ENCODE measurements at places on chromosomes 2 and 18.
A peak's percentile ranks its signal among the peaks of the same experiment; 100 is the strongest.

DNA sequence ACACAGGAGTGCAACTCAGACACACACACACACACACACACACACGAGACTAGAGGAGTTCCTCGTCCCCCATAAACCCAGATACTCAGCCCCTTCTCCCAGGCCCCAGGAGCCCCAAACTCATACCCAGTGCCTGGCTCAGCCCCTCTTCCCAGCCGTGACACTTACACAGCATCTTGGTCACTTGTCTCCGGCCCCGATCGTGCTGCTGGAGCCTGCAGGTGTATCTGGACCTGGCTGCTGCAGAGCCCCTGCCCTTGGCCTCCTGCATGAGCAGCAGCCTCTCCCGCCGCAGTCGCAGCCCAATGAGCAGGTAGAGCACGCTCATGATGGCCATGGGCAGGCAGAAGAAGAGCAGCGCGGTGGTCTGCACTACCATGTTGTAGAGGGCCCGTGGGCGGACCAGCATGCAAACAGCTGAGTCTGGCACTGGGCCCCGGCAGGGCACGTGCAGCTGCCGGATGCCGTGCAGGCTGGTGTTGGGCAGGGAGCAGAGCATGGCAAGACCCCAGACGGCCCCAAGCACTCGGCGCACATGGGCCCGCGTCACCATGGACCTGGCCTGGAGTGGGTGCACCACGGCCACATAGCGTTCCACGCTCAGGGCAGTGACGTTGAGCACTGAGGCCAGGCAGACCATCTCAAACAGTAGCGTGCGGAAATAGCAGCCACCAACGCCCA, 2.1 kb downstream of the NMUR1 start:
- no peak for DNase-seq

DNA sequence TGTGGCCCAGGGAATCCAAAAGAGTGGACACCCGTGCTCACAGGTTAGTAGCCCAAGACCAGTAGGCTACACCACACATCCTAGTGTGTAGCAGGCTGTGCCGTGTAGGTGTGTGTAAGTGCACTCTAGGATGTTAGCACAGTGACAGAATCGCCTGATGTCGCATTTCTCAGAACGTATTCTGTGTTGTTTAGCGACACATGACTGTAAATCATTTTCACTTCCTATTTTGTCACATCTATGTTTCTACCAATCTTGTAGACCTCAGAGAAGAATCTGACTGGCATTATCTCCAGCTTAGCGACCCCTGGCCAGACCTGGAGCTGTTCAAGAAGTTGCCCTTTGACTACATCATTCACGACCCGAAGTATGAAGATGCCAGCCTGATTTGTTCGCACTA, 45.1 kb downstream of the NTSR2 start:
- no peak for DNase-seq

DNA sequence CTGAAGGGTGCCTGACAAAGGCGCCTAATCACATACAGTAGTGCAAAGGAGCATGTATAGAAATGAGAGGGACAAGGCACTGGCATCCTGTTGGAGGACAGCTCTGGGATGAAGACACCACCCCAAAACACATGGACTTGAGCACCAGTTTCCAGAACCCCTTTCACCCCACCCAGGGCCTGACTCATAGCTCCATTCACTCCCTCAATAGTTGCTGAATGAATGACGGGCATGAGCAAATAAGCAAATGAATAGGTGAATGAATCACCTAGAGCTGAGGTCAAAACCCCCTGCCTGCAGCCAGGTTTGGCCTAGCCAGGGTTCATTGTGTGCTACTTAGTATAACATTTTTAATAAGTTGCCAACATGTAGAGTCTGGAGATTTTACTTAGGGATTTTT, 66.3 kb downstream of the NRP2 start:
- no peak for DNase-seq

- no peak for DNase-seq
Observed at GRCh38 chr2:201574766-201575165, 68.5 kb downstream of the TMEM237 start.

DNA sequence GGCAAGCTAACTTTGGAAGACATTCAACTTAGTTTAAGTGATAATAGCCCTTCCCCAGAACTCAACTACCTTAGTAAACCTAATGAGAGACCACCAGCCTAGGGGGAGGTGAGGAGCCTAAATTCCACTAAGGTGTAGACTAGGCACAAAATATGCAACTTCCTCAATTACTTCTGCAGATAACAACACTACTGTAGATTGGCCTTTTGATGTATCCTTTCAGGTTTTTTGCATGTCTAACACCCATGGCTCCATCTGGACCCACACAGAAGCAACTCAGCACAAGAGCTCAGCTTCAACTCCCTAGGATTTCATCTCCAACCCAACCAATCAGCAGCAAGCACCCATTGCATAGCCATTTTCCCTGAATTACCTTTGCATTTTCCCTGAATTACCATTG, 353.3 kb downstream of the AKAIN1 start:
- DNase-seq: no peak

DNA sequence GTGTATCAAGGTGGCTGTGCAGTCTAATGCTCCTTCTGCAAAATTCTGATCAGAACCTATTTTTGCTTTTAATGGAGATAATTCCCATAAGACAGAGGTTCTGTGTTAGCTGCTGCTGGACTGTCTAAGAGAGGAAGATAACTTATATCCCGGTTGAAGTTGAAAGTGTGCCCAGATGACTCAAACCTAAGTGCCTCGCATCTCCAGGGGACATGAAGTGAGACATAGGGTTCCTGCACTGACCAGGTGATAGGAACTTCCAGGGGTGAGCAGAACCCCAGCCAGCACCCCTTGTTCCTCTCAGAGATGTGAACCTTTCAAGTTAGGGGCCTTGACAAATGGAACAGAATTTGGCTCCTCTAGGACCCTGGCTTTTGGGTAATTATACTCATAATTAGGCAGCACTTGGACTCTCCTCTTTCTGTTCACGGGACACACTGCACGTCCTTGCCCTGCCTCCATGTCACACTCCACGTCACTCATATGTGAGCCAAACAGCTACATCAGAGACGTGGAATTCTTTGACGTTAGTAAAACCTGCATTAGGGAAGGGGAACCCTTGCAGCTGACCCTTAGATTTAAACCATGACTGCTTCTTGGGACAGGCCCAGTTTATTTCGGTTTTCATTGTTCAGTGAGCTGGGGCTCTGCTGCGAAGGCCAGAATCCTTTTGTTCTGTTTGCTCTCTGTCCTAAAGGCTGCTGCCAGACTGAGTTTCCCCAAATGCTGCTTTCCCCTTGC, 104.5 kb upstream of the ALPP start:
- DNase-seq: no peak

DNA sequence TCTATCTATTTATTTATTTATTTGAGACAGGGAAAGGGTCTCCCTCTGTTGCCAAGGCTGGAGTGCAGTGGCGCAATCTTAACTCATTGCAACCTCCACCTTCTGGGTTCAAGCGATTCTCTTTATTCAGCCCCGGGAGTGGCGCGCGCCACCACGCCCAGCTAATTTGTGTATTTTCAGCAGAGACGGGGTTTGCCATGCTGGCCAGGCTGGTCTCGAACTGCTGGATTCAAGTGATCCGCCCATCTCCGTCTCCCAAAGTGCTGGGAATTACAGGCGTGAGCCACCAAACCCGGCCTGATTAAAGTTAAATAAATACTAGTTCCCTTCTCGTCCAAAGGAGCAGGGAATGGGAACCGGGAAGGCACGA, 4.2 kb upstream of the CTDSP1 start:
- DNase-seq: no peak

GRCh38 chr2:197209742-197210408, 100.7 kb downstream of the ANKRD44 start:
- peak; percentile 77 for DNase-seq

- DNase-seq: no peak
Observed at GRCh38 chr2:198016243-198016642, 211.8 kb downstream of the PLCL1 start.

DNA sequence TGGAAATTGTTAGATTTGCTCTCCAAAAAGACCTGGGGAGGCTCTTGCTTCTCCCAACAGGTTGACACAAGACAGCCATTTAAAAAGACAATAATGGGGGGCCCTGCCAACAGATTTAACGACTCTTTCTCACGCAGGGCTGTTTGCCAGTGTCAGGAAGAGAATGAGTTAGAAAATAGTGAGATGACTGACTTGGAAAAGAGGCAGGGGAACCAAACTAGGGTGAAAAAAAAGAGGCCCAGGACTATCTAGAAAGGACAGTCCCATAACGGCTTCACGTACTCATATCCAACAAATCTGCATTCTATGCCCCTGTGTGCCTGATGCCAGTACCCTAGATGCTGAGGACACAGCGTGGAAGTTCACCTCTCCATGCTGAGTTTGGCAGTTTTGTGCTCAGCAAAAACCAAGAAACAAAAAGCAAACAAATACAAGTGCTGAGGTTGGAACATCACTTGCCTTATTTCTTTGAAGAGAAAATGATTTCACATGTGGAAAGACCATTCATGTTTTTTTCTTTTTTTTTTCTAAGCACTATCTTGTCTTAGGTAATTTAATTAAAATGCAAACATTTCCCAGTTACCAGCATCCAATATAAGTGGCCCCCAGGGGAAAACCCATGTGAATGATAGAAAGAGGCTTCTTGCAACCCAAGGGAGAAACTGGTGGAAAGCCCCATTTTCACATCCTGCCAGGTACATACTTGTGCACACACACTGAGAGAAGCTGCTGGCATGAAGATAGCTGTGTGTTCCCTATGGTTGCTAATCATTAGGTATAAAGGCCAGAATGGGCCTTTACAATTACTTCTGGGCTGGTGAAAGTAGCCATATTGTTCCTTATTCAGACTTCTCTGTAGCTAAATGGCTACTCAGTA, 10.6 kb upstream of the WIPF1 start:
- peak; percentile 86 for DNase-seq

DNA sequence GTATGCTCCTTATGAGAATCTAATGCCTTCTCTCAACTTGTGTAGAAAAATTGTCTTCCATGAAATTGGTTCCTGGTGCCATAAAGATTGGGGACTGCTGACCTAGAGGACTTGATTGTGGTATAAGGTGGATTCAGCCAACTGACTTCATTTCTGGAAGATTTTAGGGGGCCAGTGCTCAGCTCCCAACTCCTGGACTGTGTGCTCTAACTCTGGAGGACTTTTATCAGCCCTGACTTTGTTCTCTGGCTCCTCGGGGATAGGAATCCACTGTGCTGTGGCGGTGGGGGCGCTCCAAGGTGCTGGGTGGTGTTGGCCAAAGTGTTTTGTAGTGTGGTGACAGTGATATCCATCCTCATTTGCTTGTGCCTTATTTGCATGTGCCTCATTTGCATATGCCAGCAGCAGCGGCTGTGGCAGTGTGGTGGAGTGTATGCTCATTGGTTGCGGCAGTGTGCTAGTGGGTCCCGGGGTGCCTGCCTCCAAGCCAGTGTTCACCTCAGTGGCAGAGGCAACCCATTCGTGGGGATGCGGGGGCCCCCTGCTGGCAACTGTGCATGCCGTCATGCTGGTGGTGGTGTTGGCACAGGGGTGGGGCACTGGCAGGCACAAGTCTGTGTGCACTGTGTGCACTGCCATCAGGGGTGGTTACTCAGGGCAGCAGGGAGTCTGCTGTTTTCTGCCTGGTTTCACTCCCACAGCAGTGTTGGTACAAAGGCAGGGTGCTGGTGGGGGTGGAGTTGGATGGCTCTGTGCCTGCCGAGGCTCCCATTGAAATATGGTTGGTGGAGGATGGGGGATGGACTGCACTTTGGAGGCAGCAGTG, 19.6 kb downstream of the EHBP1 start:
- DNase-seq: peak; percentile 26

DNA sequence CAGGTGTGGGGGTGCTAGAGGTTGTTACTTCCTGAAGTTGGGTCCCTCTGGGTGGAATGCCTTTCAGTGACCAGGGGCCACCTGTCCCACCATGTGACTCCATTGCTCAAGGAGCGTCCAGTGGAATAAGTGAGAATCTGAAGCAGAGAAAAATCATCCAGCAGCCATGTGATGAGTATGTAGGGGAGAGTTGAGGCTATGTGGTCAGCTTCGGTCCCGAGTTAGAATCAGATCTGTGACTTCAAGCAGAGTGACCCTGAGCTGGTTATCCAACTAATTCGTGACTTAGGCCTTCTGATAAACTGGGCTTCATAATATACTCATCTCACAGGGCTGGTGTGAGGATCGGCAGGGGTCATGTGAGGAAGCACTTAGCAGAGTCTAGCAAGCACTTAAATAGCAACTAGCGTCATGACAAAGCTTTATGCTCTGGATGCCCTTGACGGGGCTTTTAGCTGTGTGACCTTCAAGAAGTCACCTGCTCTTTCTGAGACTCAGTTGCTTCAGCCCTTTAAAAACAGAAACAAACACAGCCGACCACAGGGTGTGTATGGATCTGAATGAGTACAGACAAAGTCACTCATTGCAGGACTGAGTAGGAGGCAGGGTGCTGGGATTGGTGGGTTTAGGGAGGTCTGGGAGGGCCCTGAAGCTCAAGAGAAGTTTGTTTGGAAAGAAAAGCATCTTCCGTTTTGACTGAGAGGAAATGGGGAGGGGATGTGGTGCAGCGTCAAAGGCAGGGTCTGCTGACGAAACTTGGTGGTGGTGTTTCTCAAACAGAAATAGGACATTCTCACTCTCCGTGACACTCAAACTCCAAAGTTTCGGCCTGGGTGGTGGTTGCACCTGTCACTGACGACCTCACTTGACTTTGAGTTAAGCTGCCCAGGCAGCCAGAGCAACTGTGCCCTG, 264.0 kb upstream of the CXCR4 start:
- DNase-seq: peak; percentile 98

DNA sequence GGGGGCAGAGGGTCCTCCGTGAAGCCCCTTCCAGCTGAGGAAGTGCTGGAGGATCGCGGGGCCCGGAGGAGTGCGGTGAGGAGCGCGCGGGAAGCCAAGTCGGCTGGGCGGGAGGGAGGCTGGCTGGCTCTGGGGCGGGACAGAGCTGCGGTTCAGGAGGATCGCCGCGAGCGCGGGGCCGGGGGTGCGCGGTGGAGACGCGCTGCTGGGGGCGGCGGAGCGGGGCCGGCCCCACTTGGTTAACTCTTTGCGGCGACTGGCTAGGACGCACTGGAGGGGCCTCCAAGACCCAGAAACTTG, 464 bp downstream of the CYBRD1 start:
- no peak for DNase-seq

- no peak for DNase-seq
Observed at GRCh38 chr2:5766561-5766960, 74.4 kb downstream of the SOX11 start.

Data from MM.1S (cell line).